ENCODE measurements at places on chromosomes 16 and 17. TPM values are rescaled to one million over a fixed set of nuclear protein-coding genes. Genes with fewer than 3 reads are reported as not detected.

DNA sequence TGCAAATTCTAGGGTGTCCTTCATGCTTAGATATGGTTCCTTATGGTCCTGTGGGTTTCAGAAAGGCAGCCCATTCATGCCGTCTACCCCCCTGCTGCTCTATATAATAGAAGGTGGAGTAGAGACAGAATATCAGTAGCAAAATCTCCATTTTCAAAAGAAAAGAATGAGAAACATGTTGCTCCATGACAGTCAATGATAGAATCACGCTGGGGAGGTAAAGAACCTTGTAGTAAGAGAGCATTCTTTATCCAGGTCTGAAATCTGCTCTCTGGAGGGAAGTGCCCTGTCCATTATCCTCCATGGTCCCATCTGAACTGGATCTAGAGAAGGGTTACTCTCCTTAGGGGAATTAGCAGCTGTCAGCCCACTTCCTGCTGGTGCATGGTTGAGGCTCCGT is 272.8 kb downstream of the WWOX start:
- no peak for DNase-seq

DNA sequence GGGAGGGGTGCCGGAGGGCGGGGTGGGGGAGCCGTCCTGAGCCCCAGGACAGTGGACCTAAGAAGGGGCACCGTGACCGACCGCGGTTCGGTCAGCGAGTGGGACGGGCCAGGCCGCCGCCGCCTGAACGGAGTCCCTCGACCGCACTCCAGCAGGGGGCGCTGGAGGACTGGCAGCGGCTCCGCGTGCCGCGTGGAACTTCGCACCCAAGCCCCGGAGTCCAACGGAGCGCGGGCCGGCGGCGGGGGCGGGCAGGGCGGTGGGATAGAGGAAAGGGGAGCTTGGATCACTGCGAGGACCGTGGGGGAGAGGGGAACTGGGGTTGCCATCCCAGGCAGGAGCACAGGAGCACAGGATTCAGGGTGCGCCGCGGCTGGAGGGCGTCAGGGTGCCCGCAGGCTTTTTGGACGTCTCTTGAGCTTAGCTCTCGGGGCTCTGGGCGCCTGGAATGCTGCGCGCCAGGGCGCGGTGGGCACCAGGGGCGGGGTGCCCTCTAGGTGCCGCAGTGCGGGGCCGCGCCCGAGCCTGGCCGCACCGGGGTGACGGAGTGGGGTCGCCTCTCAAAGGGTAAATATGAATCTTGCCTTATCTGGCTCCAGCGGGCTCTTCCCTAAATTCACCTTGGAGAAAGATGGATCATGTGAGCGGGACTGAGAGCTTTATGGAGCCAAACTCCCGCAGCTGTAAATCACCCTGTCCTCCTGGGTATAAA is 379 bp upstream of the OTOP2 start:
- DNase-seq: peak; percentile 66

DNA sequence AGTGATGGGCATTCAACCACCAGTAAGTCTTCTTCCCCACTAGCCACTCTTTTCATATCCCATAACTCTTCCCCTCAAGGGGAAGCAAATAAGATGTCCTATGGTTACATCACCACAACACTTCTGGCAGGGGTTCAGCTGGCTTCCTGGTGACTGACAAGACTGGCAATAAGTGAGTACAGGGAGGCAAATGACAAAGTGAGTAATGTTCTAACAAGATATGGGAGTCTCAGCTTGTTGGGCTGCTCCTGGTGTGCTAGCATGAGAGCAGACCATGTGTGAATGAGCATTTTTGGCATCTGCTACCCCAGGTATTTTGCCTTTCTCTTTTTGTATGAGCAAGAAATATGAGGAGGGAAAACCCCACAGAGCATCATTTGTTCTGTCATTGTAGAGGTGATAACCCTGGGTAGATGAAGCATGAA is 9.9 kb downstream of the TMIGD1 start:
- DNase-seq: no peak

DNA sequence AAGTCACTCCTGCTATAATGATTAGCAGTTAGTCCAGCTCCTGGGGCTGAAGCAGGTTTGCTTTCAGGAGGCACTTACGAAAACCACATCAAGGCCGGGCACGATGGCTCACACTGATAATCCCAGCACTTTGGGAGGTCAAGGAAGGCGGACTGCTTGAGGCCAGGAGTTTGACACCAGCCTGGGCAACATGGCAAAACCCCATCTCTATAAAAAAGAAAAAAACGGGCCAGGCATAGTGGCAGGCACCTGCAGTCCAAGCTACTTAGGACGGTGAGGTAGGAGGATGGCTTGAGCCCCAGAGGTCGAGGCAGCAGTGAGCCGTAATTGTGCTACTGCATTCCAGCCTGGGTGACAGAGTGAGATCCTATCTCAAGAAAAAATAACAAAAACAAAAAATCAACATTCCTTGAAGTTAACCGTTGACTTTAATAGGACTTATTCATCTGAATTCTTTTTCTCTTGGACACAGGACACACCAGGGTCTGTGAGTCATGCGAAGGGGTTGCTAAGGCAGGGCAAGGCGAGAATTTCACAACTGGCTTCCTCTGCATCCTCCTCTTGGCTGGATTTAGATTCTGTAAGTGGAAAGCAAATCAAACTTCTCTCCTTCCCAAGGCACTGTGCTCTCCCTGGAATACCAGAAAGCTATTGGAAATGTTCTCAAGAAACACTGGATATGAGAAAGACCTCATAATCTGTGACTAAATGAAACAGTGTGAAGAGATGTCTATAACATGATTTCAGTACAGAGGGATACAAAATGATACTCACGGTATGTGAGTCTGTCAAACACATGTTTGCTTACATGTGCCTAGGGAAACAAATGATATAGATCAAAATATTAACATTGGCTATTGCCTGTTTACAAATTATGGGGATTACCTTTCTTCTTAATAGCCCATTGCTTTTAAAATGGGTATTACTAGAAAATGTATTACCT is 99.5 kb downstream of the SYCE1L start:
- DNase-seq: no peak

GRCh38 chr17:55567240-55568214 is 56.3 kb upstream of the SMIM36 start:
- DNase-seq: peak; percentile 55

DNA sequence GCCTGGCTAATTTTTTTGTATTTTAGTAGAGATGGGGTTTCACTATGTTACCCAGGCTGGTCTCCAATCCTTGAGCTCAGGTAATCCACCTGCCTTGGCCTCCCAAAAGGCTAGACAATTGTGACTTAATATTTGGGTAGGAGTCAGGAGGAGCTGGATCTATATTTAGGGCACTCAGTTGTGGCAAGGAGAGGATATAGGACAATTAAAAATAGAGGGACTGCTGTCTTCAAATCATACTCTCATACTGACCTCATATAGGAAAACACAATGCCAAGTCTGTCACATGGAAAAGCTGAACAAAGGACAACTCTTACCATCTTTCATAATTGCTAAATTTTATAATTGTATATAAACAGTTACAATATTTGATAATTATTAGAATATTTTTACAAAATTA is 17.1 kb downstream of the IRX3 start:
- DNase-seq: no peak

Gene RNU2-1
- 1,293 TPM for total RNA-seq
